ENCODE measurements at places on chromosomes 3 and 15. TPM values are rescaled to one million over a fixed set of nuclear protein-coding genes. Genes with fewer than 3 reads are reported as not detected.

DNA sequence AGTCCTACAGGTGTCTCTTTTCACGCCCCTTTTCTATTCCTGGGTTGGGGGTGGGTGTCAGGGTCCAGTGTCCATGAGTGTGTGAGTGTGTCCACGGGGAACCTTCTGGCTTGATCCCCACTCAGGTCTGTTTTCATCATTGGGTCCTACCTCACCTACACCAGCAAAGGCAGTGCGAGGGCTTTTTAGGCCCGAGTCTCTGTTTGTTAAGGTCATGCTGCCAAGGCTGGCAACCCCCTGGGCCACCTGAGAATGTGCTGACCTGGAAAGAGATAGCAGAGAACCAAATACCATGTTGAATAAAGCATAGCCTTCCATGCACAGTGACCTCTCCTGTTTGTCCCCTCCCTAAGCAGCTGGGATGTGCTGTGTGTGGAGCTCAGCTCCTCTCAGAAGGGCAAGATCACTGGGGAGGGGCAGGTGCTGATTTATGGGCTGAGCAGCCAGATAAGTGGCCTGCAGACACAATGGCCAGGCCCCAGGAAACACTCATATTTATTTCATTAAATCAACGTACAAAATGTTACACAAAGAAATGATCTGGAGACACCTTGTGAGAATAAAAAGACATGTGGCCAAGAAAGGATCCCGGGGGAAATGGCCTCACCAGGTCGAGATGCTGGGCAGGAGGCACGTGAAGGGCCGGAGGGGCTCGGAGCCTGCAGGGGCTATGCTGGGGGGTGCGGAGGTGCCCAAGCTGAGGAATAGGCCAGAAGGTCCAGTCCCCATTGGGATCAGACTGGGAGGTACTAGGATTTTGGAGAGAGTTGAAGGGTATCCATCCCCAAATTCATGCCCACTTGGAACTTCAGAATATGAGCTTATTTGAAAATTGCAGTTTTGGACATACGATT is 36.1 kb downstream of the RAB6B start:
- DNase-seq, result no peak

DNA sequence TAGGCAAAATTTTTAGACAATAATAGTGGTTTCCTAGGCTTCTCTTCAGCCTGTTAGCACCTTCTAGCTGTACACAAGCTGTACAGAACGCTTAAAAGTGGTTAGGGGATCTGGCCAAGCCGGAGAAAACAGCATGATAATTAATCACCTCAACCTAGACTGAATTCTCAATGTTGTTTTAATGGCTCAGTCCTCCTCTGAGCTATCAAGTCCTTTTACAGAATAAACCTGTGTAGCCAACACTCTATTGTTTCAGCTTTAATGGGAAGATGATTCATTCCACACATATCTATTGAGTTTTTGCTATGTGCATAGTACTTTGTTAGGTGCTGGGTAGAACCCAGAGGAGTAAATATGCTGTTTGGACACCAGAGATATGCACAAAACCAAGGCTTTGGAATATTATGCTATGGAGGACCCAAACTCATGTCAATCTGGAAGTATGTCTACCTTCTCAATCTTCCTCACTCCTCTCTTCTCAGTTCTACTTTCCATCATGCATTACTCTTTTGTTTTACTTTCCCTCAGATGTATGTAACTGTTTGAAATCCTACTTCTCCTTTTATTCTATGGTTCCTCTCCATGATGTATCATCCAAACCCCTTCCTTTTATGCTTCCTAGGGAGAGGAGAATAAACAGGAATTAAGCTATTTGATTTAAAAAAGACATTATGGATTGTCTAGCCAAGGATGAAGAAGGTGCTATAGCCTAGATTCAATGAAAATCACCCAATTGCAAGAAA is 27.6 kb upstream of the UBE2E2 start:
- DNase-seq, result no peak

NEO1 gene
- 7.5 TPM for polyA plus RNA-seq

GRCh38 chr3:27521179-27521871 is 37.1 kb upstream of the SLC4A7 start:
- no peak for DNase-seq

WDR93 gene
- polyA plus RNA-seq, result 0.05 TPM

- no peak for DNase-seq
Measured at GRCh38 chr3:148598619-148599018, 99.1 kb upstream of the AGTR1 start.

DNA sequence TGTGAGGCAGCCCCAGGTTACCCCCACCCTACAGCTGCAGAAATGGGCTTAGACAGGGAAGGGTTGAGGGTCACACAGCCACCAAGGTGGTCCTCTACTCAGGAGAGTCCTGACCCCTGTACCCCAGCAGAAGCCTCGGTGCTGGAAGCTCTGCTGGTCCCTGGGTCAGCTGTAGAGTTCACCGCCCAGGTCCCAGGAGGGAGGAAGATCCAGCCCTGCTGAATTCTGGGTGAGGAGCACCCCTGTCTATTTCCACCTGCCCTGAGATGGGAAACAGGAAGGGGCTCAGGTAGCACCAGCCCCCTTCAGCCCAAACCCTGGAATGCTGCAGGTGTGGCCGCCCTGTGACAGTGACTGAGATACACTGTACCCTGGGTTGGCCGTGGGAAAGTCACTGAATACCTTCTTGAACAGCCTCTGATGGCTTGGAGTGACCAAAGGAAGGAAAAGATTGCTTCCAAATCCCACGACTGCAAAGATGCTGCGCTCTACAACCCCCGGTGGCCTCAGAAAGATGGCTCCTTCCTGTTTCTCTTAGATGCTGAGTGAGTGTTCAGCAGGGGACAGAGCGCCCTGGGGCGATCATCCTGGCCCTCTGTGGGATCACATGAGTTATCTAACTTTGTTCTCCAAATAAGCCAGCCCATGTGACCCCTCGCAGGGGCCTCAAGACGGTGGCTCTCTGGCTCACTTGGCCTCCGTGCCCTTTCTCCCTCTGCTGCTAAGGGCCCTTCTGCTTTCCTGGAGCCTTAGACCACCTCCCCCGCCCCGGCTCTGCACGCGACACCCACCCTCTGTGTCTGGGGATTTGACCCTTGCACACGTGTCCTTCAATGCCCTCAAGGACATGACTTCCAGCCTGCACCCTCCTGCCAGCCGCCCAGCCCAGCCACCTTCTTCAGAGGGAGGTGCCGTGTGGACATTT is 141.9 kb downstream of the NSMCE3 start:
- DNase-seq, result no peak

DNA sequence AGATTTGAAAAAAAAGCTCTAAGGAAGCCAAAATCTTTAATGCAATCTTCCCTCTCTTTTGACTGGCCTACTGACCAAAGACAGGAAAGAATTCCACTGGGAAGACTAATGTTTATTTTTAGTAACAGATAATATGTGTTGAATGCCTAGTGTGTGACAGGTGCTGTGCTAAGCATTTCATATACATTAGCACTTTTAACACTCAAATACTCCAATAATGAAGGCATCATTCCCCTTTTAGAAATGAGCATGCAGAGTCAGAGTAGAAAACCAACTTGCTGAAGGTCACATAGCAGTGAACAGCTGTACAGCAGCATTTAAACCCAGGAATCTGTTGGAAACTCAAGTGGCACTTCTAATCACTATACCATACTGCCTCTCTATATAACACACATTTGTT is 170.6 kb downstream of the MINAR1 start:
- no peak for DNase-seq

CYP1A2 gene
- 0.07 TPM for polyA plus RNA-seq

LINGO1 gene
- polyA plus RNA-seq, result 5.1 TPM

GRCh38 chr3:170078620-170079281 is 41.0 kb downstream of the GPR160 start:
- no peak for DNase-seq

SNTN gene
- polyA plus RNA-seq, result not detected

- no peak for DNase-seq
Measured at GRCh38 chr3:98450372-98450771, 12.6 kb upstream of the OR5K1 start.

- DNase-seq, result peak; percentile 30
Measured at GRCh38 chr3:189270248-189270832, 98.6 kb downstream of the TPRG1 start.

TF gene
- 18.3 TPM for polyA plus RNA-seq

SLC2A2 gene
- polyA plus RNA-seq, result not detected

ABI3BP gene
- 14.5 TPM for polyA plus RNA-seq

CLDN11 gene
- polyA plus RNA-seq, result 7.5 TPM

DNA sequence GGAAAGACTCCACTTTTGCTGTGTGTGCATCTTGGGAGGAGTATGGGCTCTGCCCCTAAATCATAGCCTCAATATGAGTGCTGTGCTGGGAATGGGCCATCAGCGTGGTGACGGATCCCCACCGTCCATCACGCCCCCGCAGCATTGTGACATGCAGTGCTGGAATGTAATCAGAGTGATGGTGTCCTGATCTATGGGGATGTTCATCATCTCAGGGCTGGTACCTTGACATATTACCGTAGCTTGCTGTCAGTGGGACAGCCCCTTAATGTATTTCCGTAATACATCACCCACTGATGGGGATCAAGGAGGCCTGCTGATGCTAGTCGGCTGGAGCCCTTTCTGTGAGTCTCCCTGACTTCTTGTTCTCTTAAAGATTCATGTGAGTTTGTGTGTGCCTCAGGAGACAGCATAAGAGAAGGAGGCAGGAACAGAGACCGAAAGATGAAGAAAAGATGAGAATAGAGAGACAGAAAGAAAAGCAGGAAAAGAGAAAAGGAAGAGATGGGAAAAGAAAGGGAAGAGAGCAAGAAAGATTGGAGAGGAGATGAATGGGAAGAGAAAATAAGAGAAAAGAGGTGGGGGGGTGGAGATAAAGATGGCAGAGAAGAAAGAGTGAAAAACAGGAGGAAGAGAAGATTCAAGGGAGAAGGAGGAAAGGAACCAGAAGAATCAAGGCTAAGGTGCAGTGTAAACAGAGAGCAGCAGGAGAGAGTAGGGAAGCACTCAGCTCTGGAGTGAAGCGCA is 183.7 kb downstream of the RPLP1 start:
- DNase-seq, result no peak

RAB6B gene
- polyA plus RNA-seq, result 23.6 TPM

DNA sequence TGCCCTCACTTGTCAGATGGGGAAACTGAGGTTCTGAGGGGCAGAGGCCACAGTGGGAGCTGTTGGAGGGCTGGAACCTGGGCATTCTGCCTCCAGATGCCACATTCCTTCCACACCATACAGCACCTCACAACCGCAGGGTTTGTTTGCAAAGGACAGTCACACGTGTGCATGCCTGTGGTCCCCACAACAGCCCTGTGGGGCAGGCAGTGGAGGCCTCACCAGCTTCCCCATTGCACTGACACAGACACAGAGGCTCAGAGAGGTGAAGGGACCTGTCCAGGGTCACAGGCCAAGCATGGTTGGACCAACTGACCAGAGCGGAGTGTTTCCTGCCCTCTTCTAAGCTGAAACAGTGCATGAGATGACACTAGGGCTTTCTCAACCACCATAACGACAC is 75.2 kb upstream of the SEC13 start:
- DNase-seq, result no peak

GRCh38 chr3:54578417-54578816 is 349.4 kb downstream of the LRTM1 start:
- no peak for DNase-seq

ALDH1A2 gene
- polyA plus RNA-seq, result 14.7 TPM

DNA sequence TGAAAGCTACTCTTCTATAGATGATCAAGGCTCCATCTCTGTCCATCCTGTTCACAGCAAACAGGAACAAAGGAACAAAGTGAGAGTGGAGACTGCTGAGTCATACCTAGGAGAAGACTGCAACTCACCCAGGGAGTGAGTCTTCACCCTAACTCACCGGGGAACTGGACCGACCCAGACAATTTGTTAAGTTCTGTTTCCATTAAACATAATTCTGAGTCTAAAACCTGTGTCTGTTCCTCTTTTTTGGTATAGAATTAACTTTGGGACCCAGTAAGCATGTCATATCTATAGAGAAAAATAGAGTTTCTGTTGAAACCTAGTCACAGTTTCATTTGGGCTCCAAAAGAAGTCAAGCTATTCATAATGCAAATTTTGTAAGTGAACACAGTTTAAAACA is 21.6 kb downstream of the CCDC80 start:
- no peak for DNase-seq

THAP10 gene
- polyA plus RNA-seq, result 3.2 TPM
